Activated CD4-positive, alpha-beta T cell treated with anti-CD3 and anti-CD28 coated beads for 24 hours (primary cell): ENCODE measurements at places on chromosomes 5 and 9.

DNA sequence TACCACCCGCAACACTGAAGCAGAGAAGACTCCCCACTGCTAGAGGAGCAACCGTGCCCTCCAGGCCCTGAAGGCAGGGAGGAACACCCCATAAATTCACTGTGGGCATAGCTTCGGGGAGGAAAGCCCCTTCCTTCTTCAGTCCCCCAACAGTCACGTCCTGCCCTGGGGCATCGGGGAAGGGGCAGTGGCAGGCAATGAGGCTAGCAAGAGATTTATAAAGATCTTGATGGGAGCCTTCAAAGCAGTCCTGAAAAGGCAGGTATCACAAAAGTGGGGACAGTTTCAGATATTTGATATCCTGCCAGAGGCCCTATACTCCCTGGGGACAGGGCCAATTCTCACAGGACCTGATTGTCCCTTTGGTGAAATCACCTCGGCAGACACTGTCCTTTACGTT is 16.9 kb upstream of the TRIM14 start:
- no peak for DNase-seq

DNA sequence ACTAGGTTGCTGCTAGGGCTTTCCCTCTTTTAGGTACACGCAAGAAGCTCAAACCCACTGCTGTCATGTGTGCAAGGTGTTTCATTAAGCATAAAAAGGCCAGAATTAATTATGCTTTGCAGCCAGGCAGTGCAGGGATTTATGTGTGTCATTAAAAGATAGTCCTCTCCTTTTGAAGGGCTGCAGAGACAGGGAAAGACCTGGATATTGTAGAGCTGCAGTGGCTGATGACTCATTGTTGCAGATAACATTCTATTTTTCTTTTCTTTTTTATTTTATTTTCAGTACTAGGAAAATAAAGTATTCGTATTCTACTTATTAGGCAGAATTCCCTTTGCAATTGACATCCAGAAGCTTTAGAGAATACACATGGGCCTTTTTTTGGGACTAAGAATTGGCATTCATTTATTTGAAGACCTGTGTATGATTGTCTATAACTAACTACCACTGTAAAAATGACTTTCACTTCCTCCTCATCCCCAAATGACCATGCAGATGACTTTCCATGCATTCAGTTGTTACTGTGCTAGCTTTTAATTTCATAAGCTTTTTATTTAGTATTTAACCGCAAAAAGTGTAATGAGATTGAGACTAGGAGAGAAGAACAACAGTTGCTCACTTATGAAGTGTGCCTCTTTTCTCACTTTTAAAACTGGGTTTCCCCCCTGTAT is 113.0 kb downstream of the PAM start:
- no peak for DNase-seq

- DNase-seq, result no peak
Measured at GRCh38 chr5:72956324-72957140, 691 bp downstream of the FCHO2 start.

GRCh38 chr5:668283-668995 is 24.7 kb downstream of the TPPP start:
- no peak for DNase-seq

DNA sequence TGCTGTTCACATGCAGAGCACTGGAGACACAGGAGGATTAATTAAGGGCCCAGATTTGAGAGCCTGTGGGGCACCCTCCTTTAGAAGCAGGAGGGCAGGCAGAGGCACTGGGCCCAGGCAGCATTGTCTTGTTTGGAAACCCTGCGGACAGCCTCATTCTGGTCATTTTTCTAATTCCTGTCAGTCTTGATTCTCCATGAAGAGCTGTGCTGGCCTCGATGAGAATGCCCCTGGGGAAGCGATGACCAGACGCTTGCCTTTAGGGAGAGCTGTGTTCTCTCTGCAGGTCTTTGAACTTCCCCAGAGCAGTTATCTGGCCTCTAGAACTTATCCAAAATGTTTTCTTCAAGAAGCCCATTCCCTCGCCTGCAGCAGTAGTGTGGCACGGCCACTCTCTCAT is 117.8 kb upstream of the PTCH1 start:
- no peak for DNase-seq

- no peak for DNase-seq
Measured at GRCh38 chr9:87197349-87198130, 250.2 kb upstream of the GAS1 start.
